GM23338 (cell line): ENCODE measurements at places on chromosomes 7 and 10. TPM values are rescaled to one million over a fixed set of nuclear protein-coding genes. Genes with fewer than 3 reads are reported as not detected.
A peak's percentile ranks its signal among the peaks of the same experiment; 100 is the strongest.

DNA sequence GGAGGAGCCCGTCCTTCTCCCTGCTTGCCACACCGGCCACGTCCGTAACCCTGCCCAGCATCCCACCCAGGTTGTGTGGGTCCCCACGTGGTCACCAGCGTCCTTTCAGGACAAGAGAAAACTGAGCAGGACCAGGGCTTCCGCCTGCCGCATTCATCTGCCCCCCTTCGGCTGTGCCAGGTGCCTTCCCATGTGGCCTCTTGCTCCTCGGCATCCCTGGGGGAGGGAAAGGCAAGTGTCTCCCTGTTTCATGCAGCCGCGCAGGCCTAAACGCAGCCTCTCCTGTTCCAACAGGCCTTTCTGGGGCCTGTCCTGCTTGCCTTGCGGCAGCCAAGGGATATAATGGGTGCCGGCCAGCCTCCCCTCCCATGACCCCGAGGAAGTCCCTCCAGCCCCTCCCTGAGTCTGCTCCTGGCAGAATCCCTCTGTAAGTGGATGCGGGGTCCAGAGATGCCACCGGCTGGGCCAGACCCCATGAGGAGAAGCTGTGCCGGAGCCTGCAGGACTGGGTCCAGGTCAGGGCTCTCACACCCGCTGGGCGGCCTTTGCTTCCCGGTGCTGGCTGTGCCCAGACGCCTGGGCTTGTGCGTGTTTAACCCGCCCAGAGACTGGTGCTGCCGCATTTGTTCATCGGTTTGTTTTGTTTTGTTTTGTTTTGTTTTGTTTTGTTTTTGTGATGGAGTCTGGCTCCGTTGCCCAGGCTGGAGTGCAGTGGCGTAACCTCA lies 23.1 kb downstream of the SHH start:
- no peak for DNase-seq
- no peaks in the 10 kb centered on the region for H3K4me1 ChIP-seq
- no peak overlapping the region for H3K4me3 ChIP-seq
- no peak overlapping the region for H3K27ac ChIP-seq
- no peaks in the 10 kb centered on the region for H3K36me3 ChIP-seq
- H3K27me3 ChIP-seq, result peaks cover 23% of the 10 kb centered on the region

GRCh38 chr10:3082290-3082689 lies 14.9 kb downstream of the PFKP start:
- no peaks in the 10 kb centered on the region for H3K27me3 ChIP-seq
- H3K4me3 ChIP-seq, result no peak overlapping the region
- peaks cover 16% of the 10 kb centered on the region for H3K4me1 ChIP-seq
- no peak overlapping the region for H3K27ac ChIP-seq
- no peak for DNase-seq
- H3K36me3 ChIP-seq, result peaks cover 9% of the 10 kb centered on the region; the same call in 1 of the 2 replicates

- no peaks in the 10 kb centered on the region for H3K27me3 ChIP-seq
- DNase-seq, result peak; percentile 48
- no peaks in the 10 kb centered on the region for H3K36me3 ChIP-seq
Measured at GRCh38 chr10:35492386-35493195, 112.5 kb upstream of the GJD4 start.

- H3K4me3 ChIP-seq, result no peak overlapping the region
- DNase-seq, result no peak
- H3K4me1 ChIP-seq, result no peaks in the 10 kb centered on the region
- no peaks in the 10 kb centered on the region for H3K27me3 ChIP-seq
Measured at GRCh38 chr7:158751751-158752150, 47.1 kb upstream of the NCAPG2 start.

DNA sequence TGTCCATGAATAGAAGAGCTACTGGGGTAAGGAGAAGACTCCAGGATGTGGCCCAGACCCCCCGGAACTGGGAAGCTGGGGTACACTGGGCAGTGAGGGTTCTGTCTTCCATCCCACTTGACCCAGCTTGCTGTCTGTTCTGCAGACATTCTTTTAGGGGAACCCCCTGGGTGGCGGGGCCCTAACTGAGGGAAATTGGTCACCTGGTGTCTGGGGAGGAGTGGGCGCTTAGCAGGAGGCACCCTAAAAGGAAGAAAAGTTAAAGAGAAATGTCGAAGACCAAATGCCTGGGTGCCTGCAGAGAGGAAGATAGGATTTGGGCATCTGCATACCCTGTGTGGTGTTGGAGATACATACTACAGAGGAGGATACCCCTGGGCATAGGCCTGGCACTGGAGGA lies 1.0 kb downstream of the AP1S1 start:
- DNase-seq, result peak; percentile 18
- H3K27me3 ChIP-seq, result peaks cover 12% of the 10 kb centered on the region; the same call in 1 of the 2 replicates
- H3K4me3 ChIP-seq, result peak overlapping the region; percentile 79
- no peak overlapping the region for H3K27ac ChIP-seq

The ABHD11 gene
- 16.3 and 24.6 TPM in 2 replicates for total RNA-seq

The TCAF2 gene
- 0.08 and 0.28 TPM in 2 replicates for total RNA-seq

The LIPN gene
- not detected in 2 replicates for total RNA-seq
